Immature natural killer cell (primary cell): ENCODE measurements at places on chromosomes 11 and 22.

DNA sequence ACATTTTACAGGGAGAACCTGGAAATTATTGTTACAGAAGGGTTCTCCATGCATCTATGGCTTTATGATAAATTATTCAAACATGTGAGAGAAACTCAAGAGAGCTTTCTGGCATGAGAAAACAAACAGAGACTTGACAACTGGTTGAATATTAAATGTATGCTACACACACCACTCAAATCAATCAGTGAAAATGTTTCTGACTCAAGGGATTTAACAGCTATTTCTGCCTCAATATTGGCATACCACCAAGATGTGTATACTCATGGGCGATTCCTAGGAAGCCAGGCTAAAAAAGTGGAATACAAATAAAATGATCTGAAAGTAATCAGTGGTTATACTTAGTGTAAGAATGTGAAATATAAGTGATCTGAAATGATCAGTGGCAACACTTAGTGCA lies 15.8 kb upstream of the OR51T1 start:
- DNase-seq: no peak

GRCh38 chr11:33256031-33256812 lies 959 bp upstream of the HIPK3 start:
- DNase-seq: no peak

DNA sequence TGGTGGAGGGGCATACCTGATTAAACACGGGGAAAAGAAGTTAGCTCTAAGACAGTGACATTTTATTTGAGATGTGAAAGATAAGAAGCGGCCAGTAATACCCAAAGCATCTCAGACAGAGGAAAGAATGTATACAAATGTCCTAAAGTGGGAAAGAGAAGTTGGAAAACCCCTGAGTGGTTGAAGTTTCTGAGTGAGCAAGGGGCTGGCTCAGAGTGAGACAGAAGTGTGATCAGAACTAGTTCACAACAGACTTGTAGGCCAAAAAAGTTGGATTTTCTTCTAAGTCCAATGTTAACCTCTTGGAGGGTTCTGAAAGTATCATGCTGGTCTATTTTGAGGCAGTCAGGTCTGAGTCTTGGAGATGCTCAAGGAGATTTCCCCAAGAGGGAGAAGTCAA lies 608.7 kb downstream of the SOX6 start:
- DNase-seq: no peak

- DNase-seq: no peak
These were observed 163.3 kb downstream of the CASP12 start for GRCh38 chr11:104734998-104735397.

DNA sequence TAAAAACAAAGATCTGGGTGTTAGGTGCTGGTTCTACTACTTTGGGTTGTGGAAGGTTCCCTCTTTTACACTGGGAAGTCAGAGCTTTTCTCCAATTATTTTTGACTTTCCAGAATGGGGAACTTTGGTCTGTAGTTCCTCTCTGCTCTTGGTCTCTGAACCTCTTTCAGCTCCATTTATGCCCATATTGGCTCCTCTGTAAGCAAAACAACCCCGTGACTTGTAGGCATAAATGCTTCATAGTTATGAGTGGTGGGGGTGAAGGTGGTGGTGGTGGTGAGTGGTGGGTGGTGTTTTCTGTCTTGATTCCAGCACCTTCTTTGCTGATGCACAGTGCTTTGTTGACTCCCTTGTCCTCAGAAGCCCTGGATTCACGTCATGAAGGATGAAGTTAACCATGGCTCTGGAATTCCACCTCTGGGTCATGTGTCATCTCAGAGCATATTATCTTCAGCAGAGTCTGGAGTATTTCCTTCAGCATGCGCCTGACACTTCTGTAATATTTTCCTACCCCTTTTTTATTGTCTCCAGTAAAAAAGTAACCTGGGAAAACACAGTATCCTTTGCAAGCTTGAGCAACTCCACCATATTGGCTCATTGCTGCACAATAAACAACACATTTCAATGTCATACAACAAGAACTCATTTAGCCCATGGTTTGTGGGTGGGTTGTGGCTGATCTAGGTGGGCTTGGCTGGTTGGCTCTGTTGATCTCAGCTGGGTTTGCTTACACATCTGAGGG lies 24.1 kb upstream of the GRK3 start:
- no peak for DNase-seq

DNA sequence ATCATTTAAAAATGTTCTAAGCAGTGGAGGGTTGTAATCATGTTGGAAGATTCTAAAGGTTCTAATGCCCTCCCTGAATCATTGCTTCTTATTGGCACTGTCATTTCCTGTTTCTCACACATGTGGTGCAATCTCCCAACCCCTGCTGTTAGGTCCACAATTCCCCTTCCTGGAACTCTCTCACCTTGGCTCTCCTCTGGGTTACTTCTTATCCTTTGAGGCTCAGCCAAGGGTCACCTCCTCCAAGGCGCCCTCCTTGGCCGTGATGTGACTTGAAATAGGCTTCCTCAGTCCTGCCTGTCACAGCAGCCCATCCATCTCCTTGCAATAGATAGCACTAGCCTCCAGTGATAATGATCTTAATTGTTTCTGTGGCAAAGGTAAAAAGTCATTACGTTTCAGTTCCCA lies 149.8 kb downstream of the TTC17 start:
- no peak for DNase-seq

- DNase-seq: no peak
These were observed 19.7 kb downstream of the MPPED2 start for GRCh38 chr11:30566482-30566881.

GRCh38 chr11:125542709-125543108 lies 26.6 kb upstream of the EI24 start:
- DNase-seq: no peak

- no peak for DNase-seq
These were observed 9.3 kb downstream of the MMP13 start for GRCh38 chr11:102946237-102946636.

DNA sequence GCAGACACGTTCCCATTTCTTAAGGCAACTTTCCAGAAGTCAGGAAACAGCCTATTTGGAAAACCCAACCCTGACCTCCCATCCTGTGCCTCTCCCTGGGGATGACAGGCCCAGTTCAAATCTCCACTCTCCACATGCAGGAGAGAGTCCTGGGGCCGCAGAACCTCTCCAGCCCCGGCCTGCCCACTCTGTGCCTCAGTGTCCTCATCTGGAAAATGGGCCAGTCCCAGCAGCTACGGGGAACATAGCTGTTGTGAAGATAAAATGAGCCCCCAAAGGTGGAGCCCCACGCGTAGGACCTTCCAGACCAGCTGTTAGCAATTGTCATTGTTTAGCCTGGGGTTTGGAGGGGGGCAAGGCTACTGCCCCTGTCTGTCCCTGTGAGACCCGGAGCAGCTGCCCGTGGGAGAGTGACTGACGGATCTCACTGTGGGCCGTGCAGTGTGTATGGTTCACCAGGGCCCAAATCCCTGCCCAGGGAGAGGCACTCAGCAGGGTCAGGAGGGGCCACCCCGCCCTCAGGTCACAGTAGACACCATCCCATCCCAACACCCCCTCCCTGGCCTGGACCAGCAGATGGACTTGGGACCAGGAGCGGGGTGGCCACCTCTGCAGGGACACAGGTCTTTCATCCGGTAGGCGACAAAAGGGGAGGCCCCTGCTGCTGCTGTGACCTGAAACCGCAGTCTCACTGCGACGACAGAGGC lies 145.9 kb downstream of the CTTN start:
- DNase-seq: no peak

GRCh38 chr22:17707526-17707925 lies 66.7 kb downstream of the BID start:
- DNase-seq: no peak

- no peak for DNase-seq
These were observed 6.0 kb upstream of the ANKRD42 start for GRCh38 chr11:83187465-83187864.
